ENCODE measurements at places on chromosomes 7 and 10.

- DNase-seq = no peak
Observed at GRCh38 chr7:113113912-113114311, 4.4 kb downstream of the SMIM30 start.

DNA sequence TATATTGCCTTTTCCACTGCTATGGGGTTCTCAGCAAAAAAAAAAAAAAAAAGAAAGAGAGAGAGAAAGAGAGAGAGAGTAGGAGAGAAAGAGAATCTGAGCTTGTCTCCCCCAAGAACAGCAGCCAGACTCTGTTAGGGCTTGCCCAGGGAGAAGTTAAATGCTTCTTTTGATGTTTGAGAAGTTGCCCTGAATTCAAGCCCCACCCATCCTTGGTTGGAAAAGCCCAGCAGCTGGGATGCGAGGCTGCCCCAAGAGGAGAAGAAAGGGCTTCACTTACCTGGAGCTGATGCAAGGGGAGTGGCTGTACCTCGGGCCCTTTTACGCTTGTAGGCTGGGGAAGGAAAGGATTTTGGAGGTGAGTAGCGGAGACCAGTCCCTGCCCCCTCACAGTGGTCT is 20.9 kb upstream of the MGMT start:
- DNase-seq = no peak

- DNase-seq = no peak
Observed at GRCh38 chr7:80646083-80646865, 7.8 kb downstream of the CD36 start.

DNA sequence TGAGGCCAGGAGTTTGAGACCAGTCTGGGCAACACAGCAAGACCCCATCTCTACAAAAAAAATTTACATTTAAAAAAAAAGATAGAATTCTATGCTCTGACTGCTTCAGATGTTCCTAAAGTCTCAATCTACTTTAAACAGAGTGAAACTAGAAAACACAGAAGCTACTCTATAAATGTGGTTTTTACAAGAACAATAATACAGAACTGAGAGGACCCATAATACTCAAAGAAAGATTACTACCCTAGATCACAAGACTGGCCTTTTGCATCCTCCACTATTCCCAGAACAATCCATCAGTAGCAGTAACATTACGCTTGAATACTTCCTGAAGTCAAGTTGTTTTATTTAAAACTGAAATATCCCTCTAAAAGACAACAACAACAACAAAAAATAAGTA is 119.4 kb downstream of the ZFAND4 start:
- no peak for DNase-seq

DNA sequence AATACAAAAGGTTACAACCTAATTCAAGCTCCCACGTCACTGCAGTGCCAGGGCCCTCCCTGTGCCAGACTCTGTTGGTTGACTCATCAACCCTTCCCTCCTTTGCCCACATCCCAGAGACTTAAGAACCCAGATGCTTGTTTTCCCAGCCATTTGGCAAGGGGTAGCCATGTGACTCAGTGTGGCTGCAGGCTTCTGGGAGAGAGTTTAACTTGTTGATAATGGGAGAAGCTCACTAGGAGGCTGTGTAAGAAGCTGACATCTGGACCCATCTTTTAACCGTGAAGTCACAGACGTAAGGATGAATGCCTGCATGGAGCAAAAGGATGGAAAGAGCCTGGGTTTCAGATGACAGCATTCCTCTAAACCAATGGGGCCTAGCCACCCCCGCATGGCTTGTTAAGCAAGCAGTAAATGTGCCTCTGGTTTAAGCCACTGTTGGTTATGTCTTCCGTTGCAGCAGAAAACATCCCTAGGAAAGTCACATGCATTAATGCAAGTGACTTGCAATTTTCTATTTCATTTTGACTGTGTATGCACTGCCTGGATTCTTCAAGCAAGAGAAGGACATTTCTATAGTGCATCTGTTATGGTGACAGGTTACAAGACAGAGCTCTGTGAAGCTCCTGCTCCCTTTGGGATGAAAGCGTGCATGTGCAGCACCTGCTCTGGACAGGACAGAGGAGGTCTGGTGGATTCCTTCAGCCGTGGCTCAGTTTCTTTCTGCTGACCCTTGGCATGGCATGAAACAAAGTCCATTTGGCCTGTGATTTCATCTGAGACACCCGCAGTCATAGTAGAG is 57.5 kb upstream of the CREB5 start:
- DNase-seq = no peak

- DNase-seq = no peak
Observed at GRCh38 chr7:112951070-112951469, 135.6 kb downstream of the GPR85 start.

GRCh38 chr10:84563868-84564267 is 235.5 kb downstream of the CCSER2 start:
- DNase-seq = no peak

DNA sequence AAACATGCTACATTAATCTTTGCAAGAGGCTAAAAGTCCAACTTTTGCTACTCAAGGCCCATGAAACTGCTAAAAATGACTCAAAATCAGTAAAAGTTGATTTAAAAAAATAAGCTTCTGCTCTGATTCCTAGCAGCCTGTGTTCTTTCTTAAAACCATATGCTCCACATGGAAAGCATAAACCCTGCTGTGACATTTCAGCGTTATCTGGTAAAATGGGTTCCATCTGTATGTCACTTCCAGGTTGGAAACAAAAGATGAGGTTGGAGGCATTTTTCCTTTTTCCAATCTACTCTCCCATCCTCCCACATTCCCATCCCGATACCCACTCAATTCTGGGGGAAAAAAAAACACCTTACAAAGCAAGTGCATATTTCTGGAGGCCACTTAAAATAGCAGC is 439.5 kb downstream of the NEBL start:
- DNase-seq = no peak

- no peak for DNase-seq
Observed at GRCh38 chr10:96387161-96387560, 28.4 kb upstream of the OPALIN start.

GRCh38 chr7:139481364-139481763 is 2.1 kb downstream of the KLRG2 start:
- DNase-seq = no peak

GRCh38 chr10:73998623-73998928 is 660 bp downstream of the VCL start:
- no peak for DNase-seq

GRCh38 chr10:105700218-105700617 is 1059.1 kb downstream of the SORCS3 start:
- DNase-seq = no peak

DNA sequence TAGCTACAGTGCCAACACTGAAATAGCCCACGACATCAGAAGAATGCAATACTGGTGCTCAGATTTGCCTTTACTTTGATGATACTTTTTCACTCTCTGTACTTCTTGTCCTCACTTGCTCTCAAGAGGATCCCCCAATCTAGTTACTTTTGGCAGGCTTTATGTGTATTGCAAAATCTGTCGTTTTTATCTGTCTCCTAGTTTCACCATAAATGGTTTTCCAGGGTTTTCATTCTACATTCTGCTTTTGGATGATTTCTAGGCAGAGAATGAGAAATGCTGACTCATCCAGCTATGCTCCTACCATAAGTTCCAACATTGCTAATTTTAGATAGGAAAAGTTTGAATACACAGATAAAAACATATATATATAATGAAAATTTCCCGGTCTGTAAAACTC is 659.5 kb upstream of the NRG3 start:
- no peak for DNase-seq

DNA sequence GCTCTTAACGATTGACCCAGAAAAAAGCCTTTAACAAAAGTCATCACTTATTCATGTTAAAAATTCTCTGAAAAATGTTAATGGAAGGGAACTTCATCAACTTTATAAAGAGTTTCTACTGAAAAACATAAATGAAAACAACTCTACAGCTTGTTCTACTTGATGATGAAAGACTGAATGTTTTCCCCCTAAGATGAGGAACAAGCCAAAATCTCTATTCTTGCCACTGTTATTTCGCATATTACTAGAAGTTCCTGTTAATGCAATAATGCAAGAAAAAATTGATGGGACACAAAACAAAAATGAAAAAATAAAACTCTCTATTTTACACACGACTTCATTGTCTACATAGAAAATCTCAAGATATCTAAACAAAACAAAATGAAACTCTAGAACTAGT is 249.8 kb upstream of the AKR1E2 start:
- DNase-seq = no peak

- DNase-seq = no peak
Observed at GRCh38 chr7:132488634-132489302, 87.5 kb downstream of the PLXNA4 start.

DNA sequence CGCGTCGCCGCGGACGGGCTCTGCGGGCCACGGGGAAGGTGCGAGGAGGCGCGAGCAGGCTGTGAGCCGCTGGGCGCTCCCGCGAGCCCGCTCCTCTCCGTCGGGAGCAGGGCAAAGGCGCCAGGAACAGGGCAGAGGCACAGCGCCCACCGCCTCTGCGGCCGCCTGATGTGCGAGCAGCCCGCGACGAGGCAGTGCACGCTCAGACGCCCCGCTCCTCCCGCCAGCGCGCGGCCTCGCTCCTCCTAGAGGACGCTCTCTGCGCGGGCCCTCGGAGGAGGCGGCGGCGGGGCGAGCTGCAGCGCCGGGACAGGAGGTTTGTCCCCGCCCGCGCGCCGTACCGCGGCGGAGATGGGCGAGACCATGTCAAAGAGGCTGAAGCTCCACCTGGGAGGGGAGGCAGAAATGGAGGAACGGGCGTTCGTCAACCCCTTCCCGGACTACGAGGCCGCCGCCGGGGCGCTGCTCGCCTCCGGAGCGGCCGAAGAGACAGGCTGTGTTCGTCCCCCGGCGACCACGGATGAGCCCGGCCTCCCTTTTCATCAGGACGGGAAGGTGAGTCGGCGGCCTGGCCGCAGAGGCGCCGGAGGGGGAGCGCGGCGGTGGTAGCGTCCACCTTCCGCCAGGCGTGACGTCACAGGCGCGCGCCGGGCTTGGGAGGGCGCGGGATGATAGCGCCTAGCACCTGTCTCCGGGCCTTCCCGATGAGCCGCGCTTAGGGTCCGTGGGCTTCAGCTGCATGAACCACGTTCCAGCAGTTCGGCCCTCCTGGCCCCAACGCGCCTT is 731 bp downstream of the LANCL2 start:
- peak; percentile 91 for DNase-seq

DNA sequence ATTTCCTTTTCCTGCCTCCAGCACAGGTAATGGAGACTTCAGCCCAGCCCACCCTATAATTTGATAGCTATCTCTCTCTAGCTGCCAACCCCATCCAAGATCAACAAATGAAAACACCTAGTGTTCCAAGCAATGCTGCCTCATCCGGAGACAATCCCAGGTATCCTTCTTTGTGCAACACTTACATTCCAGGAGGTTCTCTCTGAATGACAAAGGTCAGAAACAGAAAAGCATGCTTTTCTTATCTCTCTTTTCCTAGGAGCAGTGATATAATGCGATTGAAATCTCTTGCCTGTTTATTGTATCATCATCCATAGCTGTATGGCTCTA is 699.3 kb downstream of the INHBA start:
- no peak for DNase-seq

GRCh38 chr7:628402-628763 is 98.1 kb upstream of the DNAAF5 start:
- DNase-seq = no peak

DNA sequence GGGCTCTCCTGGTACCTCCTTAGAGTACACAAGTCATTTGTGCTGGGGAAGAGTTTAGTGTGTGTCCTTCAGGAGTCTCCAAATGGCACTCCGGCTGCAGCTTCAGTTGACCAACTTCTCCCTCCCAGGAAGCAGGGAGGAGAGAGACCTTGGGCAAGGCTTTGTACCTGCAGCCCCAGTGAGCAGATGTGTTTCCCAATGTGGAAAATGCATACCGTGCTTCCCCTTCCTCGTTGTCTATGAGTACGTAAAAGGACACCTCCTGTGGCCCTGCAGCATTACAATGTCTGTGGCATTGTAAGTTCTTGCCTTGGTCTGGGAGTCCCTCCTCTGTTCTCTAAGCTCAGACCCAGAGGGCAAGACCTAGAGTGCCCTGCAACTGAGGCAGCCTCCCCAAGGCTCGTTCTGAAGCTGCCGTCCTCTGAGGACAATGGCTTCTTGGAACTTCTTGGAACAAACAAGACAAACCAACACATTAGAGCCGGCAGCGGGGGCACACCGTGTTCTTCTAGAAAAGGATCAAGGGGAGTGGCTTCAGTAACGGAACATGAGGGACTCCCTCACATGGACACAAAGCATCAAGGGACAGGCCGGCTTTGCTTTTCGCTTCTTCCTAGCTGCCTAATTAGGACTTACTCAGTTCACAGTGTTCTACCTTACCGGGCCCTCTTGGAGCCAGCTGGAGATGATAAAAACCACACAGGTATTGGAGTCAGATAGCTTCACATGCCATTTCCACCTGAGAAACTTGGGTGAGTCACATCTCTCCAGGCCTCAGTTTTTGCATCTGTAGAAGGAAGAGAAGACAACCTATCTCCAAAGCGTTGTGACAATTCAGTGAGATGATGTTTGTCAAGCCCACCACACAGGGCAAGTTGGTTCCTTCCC is 20.9 kb upstream of the PPA1 start:
- DNase-seq = no peak

DNA sequence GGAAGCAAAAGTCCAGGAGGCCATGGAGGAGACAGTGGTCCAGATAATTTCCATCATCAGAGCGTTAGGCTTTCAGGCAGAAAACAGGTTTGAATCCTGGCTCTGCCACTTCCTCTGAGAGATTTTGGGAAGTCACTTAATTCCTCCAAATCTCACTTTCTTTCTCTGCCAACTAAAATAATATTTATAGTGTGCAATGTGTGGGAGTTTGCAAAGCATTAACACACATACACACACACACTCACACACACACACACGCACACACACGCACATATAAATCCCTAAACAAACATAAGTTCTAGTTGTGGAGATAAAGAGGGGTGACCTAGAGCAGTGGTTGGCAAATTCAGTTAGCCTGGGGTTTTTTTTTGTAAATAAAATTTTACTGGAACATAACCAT is 84.8 kb downstream of the TRIL start:
- DNase-seq = no peak

All from stimulated activated CD4-positive, alpha-beta T cell treated with anti-CD3 and anti-CD28 coated beads, TNF-alpha, amount 100 ng/mL, for 4 hours (primary cell).